ENCODE measurements at places on chromosomes 6 and 20. TPM values are rescaled to one million over a fixed set of nuclear protein-coding genes. Genes with fewer than 3 reads are reported as not detected.

The GTSF1L gene
- total RNA-seq = not detected

DNA sequence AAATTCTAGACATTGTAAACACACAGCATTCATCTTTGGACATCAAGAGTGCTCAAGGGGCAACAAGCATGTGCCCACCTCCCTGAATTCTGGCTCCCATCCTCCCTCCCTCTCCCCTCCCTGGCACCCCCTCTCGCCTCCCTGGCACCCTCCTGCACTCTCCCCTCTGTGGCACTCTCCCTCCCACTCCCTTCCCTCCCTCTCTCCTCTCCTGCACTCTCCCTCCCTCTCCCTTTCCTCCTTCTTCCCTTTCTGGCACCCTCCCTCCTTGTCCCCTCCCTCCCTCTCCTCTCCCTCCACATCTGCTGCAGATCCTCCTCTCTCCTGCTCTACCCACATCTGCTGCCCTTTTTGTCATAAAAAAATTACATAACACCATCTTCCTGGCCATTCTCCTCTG is 113.0 kb upstream of the SLC22A23 start:
- no peak for DNase-seq

- peak; percentile 38 for DNase-seq
Observed at GRCh38 chr6:53603386-53604116, 58.6 kb upstream of the GCLC start.

The SMLR1 gene
- not detected for total RNA-seq

DNA sequence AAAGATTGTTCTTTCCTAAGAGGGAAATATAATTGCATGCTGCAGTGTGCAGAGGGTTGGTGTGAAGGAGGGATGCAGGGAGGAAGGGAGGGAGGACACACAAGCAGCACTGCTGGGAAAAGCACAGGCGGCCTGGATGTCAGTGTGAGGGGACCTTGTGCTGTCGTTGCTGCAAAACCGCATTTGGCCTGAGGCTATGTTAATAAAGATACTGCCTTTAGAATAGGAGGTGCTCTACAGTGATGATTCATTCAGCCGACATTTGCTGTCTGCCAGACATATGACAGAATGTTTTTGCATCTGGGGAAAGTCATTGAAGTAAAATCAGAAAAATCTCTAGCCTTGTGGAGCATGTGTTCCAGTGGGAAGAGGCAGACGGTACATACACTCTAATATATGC is 50.5 kb upstream of the TRIM26 start:
- DNase-seq = peak; percentile 68

- DNase-seq = no peak
Observed at GRCh38 chr6:158619922-158620801, 24.4 kb downstream of the DYNLT1 start.

The PRND gene
- total RNA-seq = not detected

GRCh38 chr6:129345890-129346289 is 364.1 kb downstream of the ARHGAP18 start:
- DNase-seq = peak; percentile 76

Data from GM23248 (cell line).